ENCODE measurements at places on chromosomes 3 and 15. TPM values are rescaled to one million over a fixed set of nuclear protein-coding genes. Genes with fewer than 3 reads are reported as not detected.

The MRPS25 gene
- 49.4 TPM for total RNA-seq

The RARRES1 gene
- total RNA-seq: not detected

DNA sequence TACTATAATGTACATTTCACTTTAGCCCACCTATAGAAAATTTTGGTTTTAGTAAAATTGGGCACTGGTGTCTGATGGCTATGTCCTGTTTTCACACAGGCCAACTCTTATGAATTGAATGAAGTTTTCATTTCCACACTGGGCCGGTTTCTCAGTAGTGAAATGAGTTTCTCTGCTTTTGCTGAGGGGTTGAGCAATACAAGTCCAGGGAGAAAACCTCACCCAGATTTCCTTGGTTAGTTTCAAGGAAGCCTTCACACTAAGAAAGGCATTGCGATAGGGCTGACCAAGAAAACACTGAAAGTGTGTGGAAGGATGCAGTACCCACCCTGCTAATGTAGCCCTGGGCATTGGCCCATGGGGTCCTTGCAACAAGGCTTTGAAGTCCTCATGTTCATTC is 331.5 kb upstream of the CFAP20DC start:
- no peak for DNase-seq

DNA sequence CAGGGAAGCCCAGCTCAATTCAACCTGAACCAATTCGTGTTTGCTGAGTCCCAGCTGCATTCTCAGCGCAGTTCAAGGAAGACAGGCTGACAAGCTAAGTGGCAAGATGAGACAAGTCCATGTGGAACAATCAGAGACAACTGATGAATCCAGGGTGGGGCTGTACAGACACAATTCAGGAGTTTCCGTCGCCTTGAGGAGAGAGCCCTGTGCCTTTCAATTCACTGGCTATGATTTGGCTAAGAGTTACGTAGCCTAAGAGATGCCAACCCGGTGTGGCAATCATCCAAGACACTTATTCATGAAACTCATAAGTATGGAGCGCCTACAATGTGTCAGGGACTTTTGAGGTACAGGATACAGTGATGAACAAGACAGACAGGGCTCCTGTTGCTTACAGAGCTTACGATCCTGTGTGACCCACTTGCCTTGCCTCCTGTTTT is 15.5 kb upstream of the ZBED2 start:
- peak; percentile 16 for DNase-seq

DNA sequence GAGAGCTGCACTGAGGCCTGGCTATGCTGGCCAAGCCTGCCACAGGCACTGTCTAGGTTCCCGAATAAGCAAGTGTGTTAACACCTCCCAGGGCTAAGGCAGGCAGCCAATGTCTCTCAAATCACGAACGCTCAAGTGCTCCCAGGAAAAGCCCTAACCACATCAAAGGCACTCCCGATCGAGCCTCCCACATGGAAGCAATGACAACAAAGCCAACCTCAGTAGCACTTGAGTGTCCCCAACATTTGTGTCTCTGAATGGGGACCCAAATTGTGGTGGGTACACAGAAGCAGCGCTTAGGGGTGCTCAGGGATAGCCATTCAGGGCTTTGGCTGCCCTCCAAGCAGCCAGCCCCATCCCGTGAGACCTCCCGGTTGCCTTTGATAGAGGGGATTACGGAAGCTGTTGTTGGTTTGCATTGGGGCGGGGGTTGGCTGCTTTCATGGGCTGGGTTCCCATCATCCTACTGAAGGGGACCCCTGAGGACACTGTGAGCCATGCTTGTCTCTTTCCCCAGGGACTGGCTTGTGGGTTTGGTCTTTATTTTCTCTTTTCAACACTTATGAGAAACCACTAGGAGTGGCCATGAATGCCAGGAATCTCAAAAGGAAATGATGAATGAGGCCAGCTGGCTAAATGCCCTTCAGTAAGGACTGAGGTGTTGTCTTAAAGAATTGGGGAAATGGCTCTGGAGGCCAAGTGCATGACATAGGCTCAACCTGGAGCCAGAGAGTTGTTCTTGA is 234.1 kb upstream of the FEZF2 start:
- no peak for DNase-seq

DNA sequence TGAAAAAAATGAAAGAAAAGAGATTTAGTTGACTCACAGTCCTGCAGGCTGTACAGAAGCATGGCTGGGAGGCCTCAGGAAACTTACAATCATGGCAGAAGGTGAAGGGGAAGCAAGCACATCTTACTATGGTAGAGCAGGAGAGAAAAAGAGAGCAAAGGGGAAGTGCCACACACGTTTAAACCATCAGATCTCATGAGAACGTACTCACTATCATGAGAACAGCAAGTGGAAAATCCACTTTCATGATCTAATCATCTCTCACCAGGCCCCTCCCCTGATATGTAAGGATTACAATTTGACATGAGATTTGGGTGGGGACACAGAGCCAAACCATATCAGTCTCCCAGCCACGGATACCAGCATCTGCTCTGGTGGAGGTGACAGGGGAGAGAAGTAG is 50.8 kb upstream of the CPOX start:
- DNase-seq: no peak

DNA sequence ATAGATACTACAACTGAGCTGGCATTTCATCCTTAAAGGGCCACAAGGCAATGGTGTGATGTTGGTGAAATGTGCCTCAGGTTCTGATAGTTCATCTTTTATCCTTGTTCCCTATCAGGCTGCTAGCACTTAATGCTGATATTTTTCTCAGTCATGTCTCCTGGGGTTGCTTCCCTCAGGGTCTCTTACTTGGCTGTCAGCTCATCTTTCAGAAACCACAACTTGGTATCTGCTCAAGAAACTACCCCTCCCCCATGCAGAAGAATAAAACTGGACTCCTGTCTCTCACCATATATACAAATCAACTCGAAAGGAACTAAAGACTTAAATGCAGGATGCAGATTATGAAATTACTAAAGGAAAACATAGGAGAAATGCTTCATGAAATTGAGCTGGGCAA is 308.1 kb downstream of the CHST2 start:
- DNase-seq: no peak

- DNase-seq: no peak
Measured at GRCh38 chr3:89586256-89586655, 478.8 kb downstream of the EPHA3 start.

- no peak for DNase-seq
Measured at GRCh38 chr15:59143281-59143680, 38.3 kb downstream of the CCNB2 start.

The CD86 gene
- 2.5 TPM for total RNA-seq

- no peak for DNase-seq
Measured at GRCh38 chr15:52014616-52015015, 4.4 kb upstream of the MAPK6 start.

The IL1RAP gene
- 8.2 TPM for total RNA-seq

The PXK gene
- 30.3 TPM for total RNA-seq

The NR2E3 gene
- total RNA-seq: not detected

GRCh38 chr3:54858093-54858785 is 69.6 kb downstream of the LRTM1 start:
- DNase-seq: no peak

The ROPN1 gene
- not detected for total RNA-seq

DNA sequence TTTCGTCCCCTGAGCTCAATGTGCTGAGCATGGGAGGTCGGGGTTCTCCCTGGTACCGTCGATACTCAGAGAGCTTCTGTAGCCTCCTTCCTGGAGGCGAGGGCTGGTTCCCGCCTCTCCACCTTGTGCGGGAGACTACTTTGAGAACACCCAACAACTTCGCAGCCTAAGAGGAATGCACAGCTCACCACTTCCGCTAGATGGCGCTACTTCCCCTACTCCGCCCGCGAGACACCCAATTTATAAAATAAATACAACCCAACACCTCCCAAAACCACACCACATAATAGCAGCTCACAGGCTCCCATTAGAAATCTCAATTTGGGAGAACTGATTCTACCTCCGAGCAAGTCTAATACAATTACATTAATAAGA is 1.2 kb downstream of the RGMA start:
- peak; percentile 76 for DNase-seq

- no peak for DNase-seq
Measured at GRCh38 chr15:80015156-80015555, 44.2 kb upstream of the BCL2A1 start.
